ENCODE measurements at places on chromosomes 11 and 22. TPM values are rescaled to one million over a fixed set of nuclear protein-coding genes. Genes with fewer than 3 reads are reported as not detected.

GRCh38 chr22:29093501-29094300 is 20.9 kb downstream of the KREMEN1 start:
- DNase-seq: no peak

DNA sequence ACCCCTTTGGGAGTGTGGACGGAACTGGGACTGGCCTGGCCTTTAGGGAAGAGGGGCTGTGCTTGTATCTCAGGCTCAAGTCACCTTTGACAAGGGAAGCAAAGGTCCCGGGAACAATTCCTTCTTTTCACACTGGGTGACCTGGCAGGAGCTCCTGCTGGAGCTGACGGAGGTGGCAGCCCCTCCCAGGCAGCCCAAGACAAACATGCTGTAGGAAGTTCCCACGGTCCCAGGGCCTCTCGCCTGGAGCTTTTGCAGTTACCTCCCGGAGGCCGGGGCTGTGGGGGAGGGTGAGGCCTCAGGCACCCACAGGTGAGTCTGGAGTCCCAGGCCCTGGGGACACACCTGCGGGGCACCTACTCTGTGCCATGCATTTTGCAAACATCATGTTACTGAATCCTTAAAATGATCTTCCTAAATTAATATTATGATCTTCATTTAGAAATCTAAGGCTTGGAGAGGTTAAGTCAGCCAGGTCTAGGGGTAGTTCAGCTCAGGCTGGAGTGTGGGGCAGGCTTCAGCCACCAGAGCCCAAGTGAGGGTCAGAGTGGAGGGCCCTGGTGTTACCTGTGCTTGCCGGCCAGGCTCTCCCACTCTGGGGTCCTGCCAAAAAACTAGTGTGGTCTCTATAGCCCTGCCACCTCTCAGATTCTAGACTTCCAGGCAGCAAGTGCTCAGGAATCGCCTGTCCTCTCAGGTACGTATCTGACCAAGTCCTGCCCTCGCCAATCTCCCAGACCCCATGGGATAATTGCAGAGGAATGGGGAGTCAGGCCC is 15.7 kb upstream of the MYEOV start:
- no peak for DNase-seq

DNA sequence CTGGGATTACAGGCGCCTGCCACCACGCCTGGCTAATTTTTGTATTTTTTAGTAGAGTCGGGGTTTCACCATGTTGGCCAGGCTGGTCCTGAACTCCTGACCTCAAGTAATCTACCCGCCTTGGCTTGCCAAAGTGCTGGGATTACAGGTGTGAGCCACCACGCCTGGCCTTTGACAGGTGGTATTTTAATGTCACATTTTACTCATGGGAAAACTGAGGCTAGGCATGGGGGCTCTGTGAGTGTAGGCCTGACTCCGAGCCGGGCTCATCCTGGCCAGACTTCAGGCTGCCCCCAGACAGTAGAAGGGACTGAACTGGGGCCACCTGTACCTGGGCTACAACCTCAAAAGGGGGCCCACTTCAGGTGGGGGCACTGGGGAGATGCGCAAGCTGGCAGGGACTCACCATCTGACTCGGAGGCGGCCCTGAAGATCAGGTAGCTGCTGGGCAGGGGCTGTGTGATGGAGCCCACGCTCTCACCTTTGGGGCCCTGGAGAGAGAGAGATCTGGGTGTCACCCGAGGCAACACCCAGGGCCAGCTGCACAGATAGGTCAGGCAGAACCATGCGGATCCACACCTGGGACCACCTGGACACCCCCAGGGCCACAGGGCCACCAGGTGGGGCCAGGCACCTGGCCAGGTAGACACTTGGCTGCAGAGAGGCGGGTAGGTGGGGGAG is 45.8 kb downstream of the OSBPL5 start:
- no peak for DNase-seq

The CCDC117 gene
- total RNA-seq: 21.9 TPM

The FREY1 gene
- 4.6 TPM for total RNA-seq

The CHCHD10 gene
- 68.8 TPM for total RNA-seq

The APOBEC3A gene
- total RNA-seq: not detected

The TRIOBP gene
- total RNA-seq: 25.5 TPM

The DDIAS gene
- 4.7 TPM for total RNA-seq
